ENCODE measurements at places on chromosomes 5 and 9. TPM values are rescaled to one million over a fixed set of nuclear protein-coding genes. Genes with fewer than 3 reads are reported as not detected.

The FAM221B gene
- total RNA-seq, result not detected

The SHOC1 gene
- not detected for total RNA-seq

The CTXN3 gene
- total RNA-seq, result not detected

The SLCO4C1 gene
- total RNA-seq, result 0.11 TPM

The FBP2 gene
- not detected for total RNA-seq

The C5orf52 gene
- not detected for total RNA-seq

The PCDH1 gene
- total RNA-seq, result not detected

The PCDHGC5 gene
- total RNA-seq, result not detected

The SPRY4 gene
- total RNA-seq, result 1.5 TPM

The PCDHB9 gene
- total RNA-seq, result not detected

The GDA gene
- total RNA-seq, result not detected

The PRUNE2 gene
- total RNA-seq, result 0.40 TPM

The SLC2A8 gene
- 6.5 TPM for total RNA-seq

The SLC34A1 gene
- not detected for total RNA-seq

The STPG3 gene
- total RNA-seq, result not detected

The UGCG gene
- 29.7 TPM for total RNA-seq

The SLC46A2 gene
- total RNA-seq, result not detected

The HAPLN1 gene
- not detected for total RNA-seq

The RC3H2 gene
- total RNA-seq, result 30.4 TPM

The AGPAT2 gene
- 18.5 TPM for total RNA-seq

The SLC25A2 gene
- 0.19 TPM for total RNA-seq

The TLE1 gene
- total RNA-seq, result not detected

The OR1J2 gene
- not detected for total RNA-seq

The IFNA2 gene
- not detected for total RNA-seq

The PCAT7 gene
- not detected for total RNA-seq

The SLC6A3 gene
- not detected for total RNA-seq

The GABBR2 gene
- not detected for total RNA-seq

The ELOVL7 gene
- 0.04 TPM for total RNA-seq

The SLC44A1 gene
- 7.5 TPM for total RNA-seq

The PDGFRB gene
- 2.1 TPM for total RNA-seq

The SLC1A1 gene
- 0.17 TPM for total RNA-seq

The RNF14 gene
- 45.9 TPM for total RNA-seq

The SLC6A7 gene
- total RNA-seq, result not detected

The PIP5KL1 gene
- total RNA-seq, result 2.5 TPM

Measured in activated CD8-positive, alpha-beta memory T cell treated with anti-CD3 and anti-CD28 coated beads for 36 hours (primary cell).